ENCODE measurements at places on chromosomes 12 and 14.

DNA sequence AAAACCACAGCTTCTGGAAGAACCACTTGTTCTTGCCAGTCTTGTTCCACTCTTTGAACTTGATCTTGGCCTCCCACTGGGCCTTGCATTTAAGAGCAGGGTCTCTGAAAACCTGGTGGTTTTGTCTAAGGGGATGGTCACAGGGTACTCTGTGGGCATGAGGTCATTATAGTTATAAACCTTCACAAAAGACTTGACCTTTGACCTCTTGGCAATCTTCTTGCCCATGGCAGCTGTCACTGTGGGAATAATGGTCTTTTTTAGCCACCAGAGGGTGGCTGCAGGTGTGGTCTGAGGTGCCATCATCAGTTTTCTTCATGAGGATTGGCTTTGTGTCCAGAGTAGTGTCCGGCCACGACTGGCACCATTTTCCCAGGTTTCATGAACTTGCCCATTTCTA, 9.1 kb downstream of the ATP6V0A2 start:
- H3K27ac ChIP-seq = no peak overlapping the region
- no peaks in the 10 kb centered on the region for H3K27me3 ChIP-seq
- no peak overlapping the region for H3K4me3 ChIP-seq
- peaks cover 10% of the 10 kb centered on the region for H3K4me1 ChIP-seq
- no peak for DNase-seq

DNA sequence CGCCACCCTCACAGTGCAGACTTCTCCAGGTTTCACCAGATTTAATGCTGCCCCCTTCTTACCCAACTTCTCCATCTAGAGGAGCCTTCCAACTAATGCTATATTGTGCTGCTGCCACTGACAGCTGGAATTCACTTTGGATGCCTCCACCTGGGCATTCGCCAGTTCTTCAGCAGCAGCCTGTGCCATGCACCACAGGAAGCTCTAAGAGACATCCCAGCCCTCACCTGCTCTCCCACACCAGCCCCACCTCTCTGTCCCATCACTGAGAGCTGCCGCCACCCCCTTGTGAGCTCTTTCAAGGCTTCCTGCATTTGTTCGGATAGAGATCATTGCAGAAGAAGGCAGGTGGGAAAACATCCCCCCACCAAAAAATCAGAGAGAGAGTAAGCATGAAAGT, 4.6 kb upstream of the KRT2 start:
- no peak for DNase-seq
- no peak overlapping the region for H3K4me3 ChIP-seq
- no peak overlapping the region for H3K27ac ChIP-seq

DNA sequence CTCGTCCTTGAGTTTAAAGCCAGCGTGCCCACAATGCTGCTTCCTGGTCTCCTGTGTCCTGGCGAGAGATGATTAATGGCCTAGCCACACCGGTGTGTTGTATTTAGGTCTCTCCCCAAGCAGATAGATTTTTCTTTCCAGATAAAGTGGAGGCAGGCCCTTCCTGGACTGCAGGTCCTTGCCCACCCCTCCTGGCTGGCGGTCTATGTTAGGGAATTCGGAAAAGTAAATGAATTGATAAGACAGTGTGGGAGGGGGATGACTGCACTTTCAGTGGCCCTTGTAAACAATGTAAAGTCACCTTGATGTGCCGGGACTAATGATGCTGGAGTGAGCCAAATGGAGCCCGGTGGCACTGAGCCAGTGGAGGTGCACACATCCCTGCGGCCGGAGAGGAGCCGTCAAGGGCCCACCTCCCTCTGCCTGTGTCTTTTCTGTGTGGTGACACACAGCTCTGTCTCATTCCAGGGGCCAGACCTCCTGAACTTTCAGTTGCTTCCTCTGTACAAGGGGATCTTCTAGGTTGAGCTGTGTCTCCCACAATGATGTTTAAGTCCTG, 70.6 kb upstream of the ESRRB start:
- H3K4me1 ChIP-seq = peaks cover 1% of the 10 kb centered on the region
- no peak overlapping the region for H3K27ac ChIP-seq
- DNase-seq = no peak
- no peaks in the 10 kb centered on the region for H3K36me3 ChIP-seq
- no peak overlapping the region for H3K4me3 ChIP-seq
- peaks cover 12% of the 10 kb centered on the region for H3K27me3 ChIP-seq

GRCh38 chr14:75138492-75138891, 11.6 kb upstream of the NEK9 start:
- no peaks in the 10 kb centered on the region for H3K27me3 ChIP-seq
- H3K4me3 ChIP-seq = no peak overlapping the region
- DNase-seq = no peak
- H3K4me1 ChIP-seq = no peaks in the 10 kb centered on the region

GRCh38 chr14:103188810-103189480, 65.7 kb downstream of the TNFAIP2 start:
- peak; percentile 73 for DNase-seq
- no peak overlapping the region for H3K27ac ChIP-seq
- H3K27me3 ChIP-seq = no peaks in the 10 kb centered on the region
